Neural progenitor cell (in vitro differentiated cells): ENCODE measurements at places on chromosomes 3 and 15. TPM values are rescaled to one million over a fixed set of nuclear protein-coding genes. Genes with fewer than 3 reads are reported as not detected.

GRCh38 chr15:38253351-38253781 is 730 bp downstream of the SPRED1 start:
- DNase-seq = peak; percentile 42
- H3K4me3 ChIP-seq = peak overlapping the region; percentile 80

DNA sequence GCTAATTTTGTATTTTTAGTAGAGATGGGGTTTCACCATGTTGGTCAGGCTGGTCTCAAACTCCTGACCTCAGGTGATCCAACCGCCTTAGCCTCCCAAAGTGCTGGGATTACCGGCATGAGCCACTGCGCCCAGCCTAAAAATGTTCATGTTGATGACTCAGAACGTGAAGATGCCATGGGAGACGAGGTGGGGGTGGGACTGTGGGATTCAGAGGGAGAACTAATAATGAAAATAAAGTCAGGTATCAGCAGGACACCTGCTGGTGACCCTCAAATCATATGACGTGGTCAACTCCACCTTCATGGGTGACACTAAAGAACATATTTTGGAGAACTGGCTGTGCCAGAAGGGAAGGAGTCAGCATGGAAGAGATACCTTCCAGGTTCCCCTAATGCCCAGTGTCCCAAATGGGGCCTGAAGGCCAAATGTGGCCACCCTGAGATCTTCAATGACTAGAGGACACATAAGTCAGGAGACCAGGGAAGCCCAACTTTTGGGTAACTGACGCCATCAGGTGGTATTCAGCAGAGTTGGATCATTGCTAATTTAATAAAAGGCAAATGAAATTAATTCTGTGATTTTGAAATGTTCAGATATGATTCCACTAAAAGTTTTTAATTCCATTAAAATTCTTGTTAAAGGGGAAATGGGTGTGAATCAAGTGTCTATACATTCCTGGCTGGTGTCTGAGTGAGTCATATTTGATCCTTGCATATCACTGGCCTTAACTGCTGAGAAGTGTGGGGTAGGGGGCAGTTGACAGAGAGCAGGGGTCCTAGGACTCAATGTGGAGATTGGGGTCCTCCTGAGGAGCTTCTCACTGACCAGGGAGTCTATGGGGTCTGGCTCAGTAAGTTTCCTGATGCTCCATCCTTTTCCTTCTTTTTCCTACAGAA is 88.6 kb upstream of the GSK3B start:
- H3K36me3 ChIP-seq = no peaks in the 10 kb centered on the region
- no peaks in the 10 kb centered on the region for H3K27me3 ChIP-seq
- H3K4me1 ChIP-seq = no peaks in the 10 kb centered on the region

DNA sequence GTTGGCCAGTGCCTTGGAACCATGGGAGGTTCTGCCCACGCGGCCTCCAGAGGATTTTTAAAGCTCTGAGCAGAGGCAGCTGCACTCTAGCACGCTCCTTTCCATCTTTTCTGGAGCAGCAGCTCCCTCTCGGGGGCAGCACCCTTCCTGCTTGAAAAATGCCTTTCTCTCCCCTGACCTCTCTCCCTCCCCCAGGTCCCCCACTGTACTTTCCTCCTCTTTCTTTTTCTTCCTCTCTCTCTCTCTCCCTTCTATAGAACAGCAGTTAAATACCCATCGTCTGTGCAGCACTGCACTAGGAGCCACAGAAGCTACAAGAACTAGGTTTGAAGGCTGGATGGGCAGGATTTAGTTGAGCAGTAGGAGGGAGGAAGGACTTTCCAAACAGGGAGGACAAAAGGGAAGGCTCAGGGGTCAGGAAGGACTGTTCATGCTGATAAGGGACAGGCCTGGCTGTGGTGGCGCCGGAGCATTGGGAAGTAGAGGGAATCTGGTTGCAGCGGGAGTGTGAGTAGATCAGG is 4.4 kb downstream of the ALPK3 start:
- no peaks in the 10 kb centered on the region for H3K27me3 ChIP-seq
- no peak overlapping the region for H3K4me3 ChIP-seq
- no peak for DNase-seq
- H3K4me1 ChIP-seq = peaks cover 36% of the 10 kb centered on the region
- H3K36me3 ChIP-seq = no peaks in the 10 kb centered on the region

GRCh38 chr3:24502690-24503089 is 8.0 kb upstream of the THRB start:
- H3K27me3 ChIP-seq = no peaks in the 10 kb centered on the region
- no peak overlapping the region for H3K27ac ChIP-seq
- H3K36me3 ChIP-seq = no peaks in the 10 kb centered on the region
- no peaks in the 10 kb centered on the region for H3K4me1 ChIP-seq
- H3K4me3 ChIP-seq = no peak overlapping the region

Gene ARGFX
- not detected in 2 replicates for total RNA-seq

DNA sequence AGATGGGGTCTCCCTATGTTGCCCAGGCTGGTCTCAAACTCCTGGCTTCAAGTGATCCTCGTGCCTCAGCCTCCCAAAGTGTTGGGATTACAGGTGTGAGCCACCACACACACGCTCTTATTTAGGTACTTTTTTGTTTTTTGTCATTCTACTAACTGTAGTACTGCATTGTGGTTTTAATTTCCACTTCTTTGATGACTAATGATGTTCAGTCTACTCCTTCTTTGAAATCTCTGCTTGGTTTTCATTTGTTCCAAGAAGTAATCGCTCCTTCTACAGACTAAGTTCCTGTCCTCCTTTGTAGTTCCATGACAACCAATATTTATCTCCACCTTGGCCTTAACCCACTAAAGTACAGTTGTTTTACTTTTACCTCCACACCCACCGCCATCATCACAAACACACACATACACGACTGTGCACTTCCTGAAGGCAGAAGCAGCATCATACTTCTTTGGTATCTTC is 529 bp upstream of the DLEC1 start:
- DNase-seq = no peak
- H3K4me3 ChIP-seq = peak overlapping the region; percentile 57
- H3K4me1 ChIP-seq = peaks cover 3% of the 10 kb centered on the region
- H3K36me3 ChIP-seq = no peaks in the 10 kb centered on the region
- H3K27me3 ChIP-seq = peaks cover 58% of the 10 kb centered on the region
- no peak overlapping the region for H3K27ac ChIP-seq

Gene ITIH3
- total RNA-seq = not detected in 2 replicates

DNA sequence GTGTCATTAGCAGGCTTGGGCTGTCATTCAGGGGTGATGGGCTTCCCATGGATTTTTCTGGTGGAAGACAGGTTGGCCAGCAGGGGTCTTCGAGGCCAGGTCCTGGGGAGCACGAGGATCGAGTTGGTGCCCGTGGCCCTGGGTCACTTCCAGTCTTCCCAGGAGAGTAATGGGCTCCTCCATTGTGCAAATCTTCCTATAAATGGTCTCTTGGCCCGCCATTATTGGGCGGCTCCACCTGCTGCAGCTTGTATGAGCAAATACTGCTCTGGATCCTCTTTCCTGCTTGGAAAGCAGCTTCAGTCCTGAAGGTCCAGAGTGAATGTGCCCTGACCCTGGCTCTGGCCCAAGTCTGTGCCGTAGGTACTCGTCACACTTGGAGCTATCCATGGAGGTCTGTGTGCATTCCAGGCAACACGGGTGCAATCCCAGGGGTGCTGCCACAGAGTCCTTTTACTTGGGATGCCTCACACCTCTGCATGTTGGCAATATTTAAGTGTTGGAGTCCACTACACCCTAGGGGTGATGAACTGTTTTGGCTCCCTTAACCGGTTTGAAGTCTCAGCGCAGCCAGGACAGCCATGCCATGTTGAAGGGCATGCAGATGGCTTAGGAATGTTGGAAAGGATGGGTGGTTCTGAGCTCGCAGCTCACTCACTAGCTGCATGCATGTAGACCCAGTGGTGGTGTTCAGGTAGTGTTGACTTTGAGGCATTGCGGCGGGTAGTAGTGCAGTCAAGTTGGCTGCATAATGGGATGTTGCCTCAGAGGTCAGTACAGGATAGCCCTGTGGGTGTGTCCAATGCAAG is 97.6 kb downstream of the SNRPN start:
- H3K4me1 ChIP-seq = no peaks in the 10 kb centered on the region
- H3K27ac ChIP-seq = no peak overlapping the region
- H3K4me3 ChIP-seq = no peak overlapping the region
- peaks cover 32% of the 10 kb centered on the region for H3K36me3 ChIP-seq

DNA sequence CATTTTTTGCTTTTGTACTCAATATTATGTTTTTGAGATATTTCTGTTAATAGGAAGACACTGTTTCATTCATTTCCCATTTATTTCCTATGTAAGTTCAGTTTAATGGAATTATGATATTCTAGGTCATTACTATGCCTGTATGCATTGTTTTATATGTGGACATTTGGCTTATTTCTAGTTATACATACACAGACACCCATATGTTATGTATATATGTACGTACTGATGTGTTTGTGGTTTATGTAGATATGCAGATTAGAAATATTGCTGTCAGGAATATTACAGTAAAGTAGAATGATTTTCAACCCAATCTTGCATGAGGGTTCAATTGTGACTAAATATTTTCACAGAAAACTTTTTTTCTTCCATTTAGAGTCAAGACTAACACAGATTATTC is 190.5 kb downstream of the KCNH8 start:
- no peak overlapping the region for H3K4me3 ChIP-seq
- no peaks in the 10 kb centered on the region for H3K4me1 ChIP-seq
- H3K36me3 ChIP-seq = no peaks in the 10 kb centered on the region
- no peak for DNase-seq

DNA sequence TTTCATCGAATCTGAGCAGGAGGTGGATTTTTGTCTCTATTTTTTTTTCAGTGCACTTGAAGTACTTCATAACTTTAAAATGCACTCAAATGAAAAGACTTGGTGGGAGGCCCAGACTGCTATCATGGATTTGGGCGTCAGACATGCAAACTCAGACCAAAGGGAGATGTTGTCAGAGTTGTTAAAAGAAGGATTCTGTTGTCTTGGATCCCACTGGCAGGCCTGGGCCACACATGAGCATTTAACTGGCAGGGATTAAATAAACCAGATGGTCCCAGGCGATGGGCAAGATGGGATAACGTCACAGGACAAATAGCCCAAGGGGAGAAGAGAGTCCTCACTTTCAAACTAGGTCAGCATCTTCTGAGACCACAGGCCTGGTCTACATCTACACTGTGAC is 15.4 kb downstream of the RTP1 start:
- no peaks in the 10 kb centered on the region for H3K27me3 ChIP-seq
- no peak overlapping the region for H3K27ac ChIP-seq
- no peak overlapping the region for H3K4me3 ChIP-seq
- DNase-seq = no peak
- peaks cover 12% of the 10 kb centered on the region for H3K4me1 ChIP-seq

GRCh38 chr3:89402051-89402450 is 294.6 kb downstream of the EPHA3 start:
- no peaks in the 10 kb centered on the region for H3K27me3 ChIP-seq
- no peaks in the 10 kb centered on the region for H3K4me1 ChIP-seq
- DNase-seq = no peak
- no peaks in the 10 kb centered on the region for H3K36me3 ChIP-seq
- H3K27ac ChIP-seq = no peak overlapping the region
- no peak overlapping the region for H3K4me3 ChIP-seq

Gene MRAS
- total RNA-seq = 11.2 and 17.2 TPM in 2 replicates

Gene NTRK3
- total RNA-seq = 2.0 and 2.4 TPM in 2 replicates

- no peak overlapping the region for H3K27ac ChIP-seq
- no peak for DNase-seq
- H3K36me3 ChIP-seq = no peaks in the 10 kb centered on the region
- H3K27me3 ChIP-seq = no peaks in the 10 kb centered on the region
- H3K4me1 ChIP-seq = no peaks in the 10 kb centered on the region
- H3K4me3 ChIP-seq = no peak overlapping the region
These were observed 1.0 kb upstream of the CD200R1L start for GRCh38 chr3:112847692-112848091.

GRCh38 chr3:128404276-128405068 is 62.2 kb downstream of the DNAJB8 start:
- no peak overlapping the region for H3K27ac ChIP-seq
- no peaks in the 10 kb centered on the region for H3K36me3 ChIP-seq

Gene CPOX
- total RNA-seq = 26.3 and 31.3 TPM in 2 replicates

GRCh38 chr3:179760944-179761343 is 108.1 kb downstream of the USP13 start:
- no peak overlapping the region for H3K27ac ChIP-seq
- no peak overlapping the region for H3K4me3 ChIP-seq
- no peaks in the 10 kb centered on the region for H3K27me3 ChIP-seq
- no peak for DNase-seq

Gene CCR3
- not detected in 2 replicates for total RNA-seq

- no peaks in the 10 kb centered on the region for H3K27me3 ChIP-seq
- no peak overlapping the region for H3K4me3 ChIP-seq
- H3K36me3 ChIP-seq = no peaks in the 10 kb centered on the region
- peaks cover 8% of the 10 kb centered on the region for H3K4me1 ChIP-seq
- H3K27ac ChIP-seq = no peak overlapping the region
These were observed 59.6 kb downstream of the ATP10A start for GRCh38 chr15:25803541-25803940.

Gene CDCP1
- total RNA-seq = 0.12 and 0.24 TPM in 2 replicates

DNA sequence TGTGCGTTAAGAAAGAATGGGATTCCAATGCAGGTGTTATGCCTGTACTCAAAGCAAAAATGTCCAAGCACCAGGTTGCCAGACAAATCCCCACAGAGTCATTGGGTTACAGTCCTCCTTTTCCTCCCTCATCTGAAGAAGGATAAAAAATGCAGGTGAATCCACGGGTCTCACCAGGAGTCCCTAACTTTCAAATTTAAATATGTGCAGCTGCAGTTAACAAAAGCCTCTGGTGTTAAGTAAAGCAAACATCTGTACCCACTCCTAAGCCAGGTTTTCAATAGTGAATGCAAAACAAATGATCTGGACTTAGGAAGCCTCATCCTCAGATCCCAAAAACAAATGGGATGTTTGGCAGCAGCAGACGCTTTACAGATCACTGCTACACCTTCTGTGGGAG is 70.4 kb upstream of the SETMAR start:
- peaks cover 17% of the 10 kb centered on the region for H3K4me1 ChIP-seq
- no peak overlapping the region for H3K27ac ChIP-seq
- H3K4me3 ChIP-seq = no peak overlapping the region
- DNase-seq = peak; percentile 16
- no peaks in the 10 kb centered on the region for H3K27me3 ChIP-seq
- H3K36me3 ChIP-seq = no peaks in the 10 kb centered on the region

DNA sequence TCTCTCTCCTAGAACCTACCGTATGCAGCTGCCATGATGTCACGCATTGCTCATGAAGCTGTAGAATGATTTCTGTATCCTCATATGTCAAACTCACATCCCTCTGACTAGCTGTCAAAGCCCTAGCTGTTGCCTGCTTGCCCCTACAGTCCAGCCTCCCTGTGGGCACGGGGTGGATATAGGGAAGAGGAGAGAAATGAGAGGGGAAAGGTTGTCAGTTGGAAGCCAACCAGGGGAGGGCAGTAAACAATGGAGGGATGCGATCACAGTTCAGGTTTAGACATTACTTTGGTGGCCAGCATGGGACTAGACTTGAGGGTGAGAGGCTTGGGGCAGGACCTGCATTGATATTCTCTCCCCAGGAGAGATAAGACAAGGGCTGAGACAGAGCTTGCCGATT is 1.7 kb upstream of the HDGFL3 start:
- no peaks in the 10 kb centered on the region for H3K27me3 ChIP-seq
- no peak overlapping the region for H3K27ac ChIP-seq
- DNase-seq = peak; percentile 50
- no peak overlapping the region for H3K4me3 ChIP-seq
- H3K4me1 ChIP-seq = peaks cover 20% of the 10 kb centered on the region

Gene GOLGA6A
- 0.04 and 0.59 TPM in 2 replicates for total RNA-seq

DNA sequence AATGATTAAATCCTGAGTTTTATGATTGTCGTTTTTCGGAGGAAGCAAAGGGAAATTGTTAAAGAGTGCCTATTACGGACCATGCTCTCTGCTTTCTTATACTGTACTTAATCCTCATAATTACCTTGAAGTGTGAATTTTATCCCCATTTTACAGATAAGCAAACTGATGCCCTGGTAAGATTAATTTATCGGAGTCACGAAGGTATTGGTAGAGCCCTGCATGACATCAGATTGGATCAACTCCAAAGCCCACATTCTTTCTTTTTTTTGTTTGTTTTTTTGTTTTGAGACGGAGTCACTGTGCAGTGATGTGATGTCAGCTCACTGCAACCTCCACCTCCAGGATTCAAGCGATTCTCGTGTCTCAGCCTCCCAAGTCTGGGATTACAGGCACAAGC is 1.6 kb upstream of the GNB4 start:
- H3K27ac ChIP-seq = no peak overlapping the region
- no peaks in the 10 kb centered on the region for H3K27me3 ChIP-seq
